ENCODE measurements at places on chromosomes 4 and X.
A peak's percentile ranks its signal among the peaks of the same experiment; 100 is the strongest.

DNA sequence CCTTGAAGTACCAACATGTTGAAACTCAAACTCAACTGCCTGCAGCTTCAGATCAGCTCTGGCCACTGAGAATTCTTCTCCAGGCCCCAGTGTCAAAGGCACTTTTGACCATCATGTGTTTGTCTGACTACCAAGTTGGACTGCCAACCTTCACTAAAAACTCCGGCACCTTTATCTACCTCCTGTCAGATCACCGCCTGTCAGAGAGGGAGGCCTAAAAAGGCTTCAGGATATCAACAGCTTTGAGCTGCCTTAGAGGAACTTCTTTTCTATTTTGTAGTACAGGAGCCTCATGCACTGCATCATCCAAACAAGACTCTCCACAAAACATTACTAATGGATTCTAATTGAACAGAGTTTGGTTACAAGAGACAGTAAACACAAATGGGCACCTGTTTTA, 2.8 kb downstream of the ACSL1 start:
- no peak for DNase-seq

GRCh38 chrX:43557792-43558191, 98.3 kb upstream of the MAOA start:
- DNase-seq, result peak; percentile 3

GRCh38 chr4:97152149-97152548, 991.1 kb downstream of the STPG2 start:
- DNase-seq, result no peak

GRCh38 chrX:119981286-119982070, 37.9 kb upstream of the NKAP start:
- DNase-seq, result no peak

DNA sequence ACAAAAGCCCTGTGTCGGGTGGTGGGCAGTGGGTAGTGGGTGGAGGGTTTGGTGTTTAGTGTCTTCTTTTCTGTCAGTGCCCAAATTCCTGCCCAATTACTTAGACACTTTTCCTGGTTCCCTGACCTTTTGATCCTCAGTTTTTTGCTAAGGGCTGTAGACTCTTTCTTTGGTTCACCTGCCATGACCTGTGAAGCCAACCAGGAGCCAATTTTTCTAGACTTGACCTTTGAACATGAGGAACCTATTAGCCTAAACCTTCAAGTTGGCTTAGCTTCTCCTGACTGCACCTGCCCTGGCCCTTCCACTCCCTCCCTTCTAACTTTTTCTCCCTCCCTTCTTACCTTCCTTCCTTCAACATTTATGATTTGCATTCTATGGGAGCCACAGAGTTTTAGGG, 94.5 kb downstream of the MID1IP1 start:
- DNase-seq, result no peak

GRCh38 chrX:115912372-115912897, 258.1 kb upstream of the AGTR2 start:
- DNase-seq, result no peak

DNA sequence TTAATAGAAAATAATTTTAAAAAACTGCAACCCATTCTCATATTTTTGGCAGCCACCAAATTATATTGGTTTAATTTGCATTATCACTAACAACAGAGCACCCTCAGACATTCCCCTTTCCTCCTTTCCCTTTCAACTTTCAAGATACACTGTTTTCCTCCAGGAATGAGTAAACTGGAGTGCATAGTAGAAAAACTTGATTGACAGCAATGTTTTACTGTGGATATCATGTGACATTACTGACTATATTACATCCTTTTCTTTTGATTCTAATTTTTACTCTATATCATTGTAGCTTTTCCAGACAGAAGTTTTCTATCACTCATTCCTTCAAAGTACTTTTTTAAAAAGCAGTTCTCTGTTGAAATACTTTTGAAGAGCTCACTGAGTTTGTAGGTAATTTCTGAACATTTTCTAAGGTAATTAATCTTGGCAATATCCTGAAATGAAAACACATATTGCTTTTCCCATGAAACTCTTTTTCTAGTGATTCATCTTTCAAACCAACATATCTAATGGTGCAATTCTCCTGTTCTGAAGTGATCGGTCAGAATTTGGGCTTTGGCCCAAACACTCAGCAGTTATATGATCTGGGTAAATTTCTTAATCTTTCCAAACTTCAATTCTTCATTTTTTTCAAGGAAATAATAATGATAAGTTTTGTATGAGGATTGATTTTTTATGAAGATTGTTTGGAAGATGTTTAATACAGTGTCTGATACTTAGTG, 920.4 kb upstream of the EPHA5 start:
- no peak for DNase-seq

- DNase-seq, result no peak
Measured at GRCh38 chr4:170698334-170698733, 608.6 kb upstream of the AADAT start.

GRCh38 chr4:39706334-39706733, 8.4 kb downstream of the UBE2K start:
- no peak for DNase-seq

DNA sequence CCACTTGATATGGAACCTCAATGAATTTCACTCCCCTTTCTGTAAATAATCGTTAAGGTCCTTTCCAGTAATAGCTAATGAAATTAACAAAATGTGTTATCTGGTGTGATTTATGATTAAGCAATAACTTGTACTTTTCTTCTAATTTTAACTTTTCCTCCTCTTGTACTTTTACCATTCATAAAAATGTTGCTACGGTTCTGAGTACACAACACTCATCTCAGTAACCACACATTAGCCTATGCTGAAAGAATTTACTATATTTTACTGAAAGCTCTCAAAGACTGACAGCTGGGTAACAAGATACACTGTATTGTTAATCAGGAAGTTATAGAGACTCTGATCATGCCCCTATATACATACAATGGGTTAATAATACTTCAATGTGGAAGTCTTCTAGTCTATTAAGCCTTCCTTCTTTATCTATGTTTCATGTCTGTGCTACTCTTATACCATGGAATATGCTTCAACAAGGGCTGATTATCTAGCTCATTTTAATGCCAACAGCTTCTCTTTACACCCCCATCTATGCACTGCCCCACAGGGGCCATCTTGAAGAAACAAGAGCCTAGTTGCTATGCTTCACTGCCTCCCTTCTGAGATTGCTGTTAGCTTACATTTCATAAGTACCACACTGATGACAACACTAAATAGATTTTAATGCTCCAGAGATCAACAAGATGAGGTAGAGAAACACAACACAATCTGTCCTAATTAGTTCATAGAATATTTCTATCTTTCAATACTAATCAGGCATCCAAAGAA, 39.1 kb downstream of the LAMP2 start:
- DNase-seq, result no peak

DNA sequence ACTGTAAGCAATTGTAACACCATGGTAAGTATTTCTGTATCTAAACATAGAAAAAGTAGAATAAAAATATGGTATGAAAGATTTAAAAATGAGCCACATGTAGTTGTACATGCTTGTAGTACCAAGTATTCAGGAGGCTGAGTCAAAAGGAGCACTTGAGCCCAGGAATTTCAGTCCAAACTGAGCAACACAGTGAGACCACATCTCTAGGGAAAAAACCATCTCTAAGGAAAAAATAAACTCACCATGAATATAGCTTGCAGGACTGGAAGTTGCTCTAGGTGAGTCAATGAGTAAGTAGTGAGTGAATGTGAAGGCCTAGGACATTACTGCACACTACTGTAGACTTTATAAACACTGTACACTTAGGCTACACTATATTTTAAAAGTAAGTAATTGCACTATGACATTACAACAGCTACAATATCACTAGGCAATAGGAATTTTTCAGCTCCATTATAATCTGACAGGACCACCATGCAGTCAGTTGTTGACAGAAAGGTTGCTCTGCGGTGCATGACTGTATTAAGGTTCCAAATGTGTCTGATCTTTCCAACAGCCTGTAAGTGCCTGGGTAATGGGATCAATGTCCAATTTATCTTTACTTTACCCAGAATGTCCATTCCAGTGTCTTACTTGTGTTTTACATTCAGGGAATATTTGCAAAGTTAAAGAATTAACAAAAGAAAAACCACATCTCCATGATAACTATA, 28.9 kb upstream of the LRBA start:
- DNase-seq, result no peak

DNA sequence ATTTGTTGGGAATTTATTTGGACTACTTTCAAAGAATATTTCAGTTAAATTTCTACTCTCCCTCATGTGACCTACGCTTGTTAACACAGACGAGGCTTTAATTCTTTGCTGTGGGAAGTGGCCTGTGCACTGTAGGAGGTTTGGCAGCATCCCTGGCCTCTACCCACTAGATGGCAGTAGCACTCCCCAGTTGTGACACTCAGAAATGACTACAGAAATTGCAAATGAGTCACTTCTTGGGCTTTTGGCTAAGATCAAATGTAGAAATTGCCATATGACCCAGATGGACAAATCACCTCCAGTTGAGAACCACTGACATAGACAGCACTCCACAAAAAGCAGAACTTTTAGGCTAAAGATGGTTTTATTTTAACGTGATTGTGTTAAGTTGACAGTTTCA, 22.1 kb downstream of the PIR start:
- peak; percentile 8 for DNase-seq

- DNase-seq, result no peak
Measured at GRCh38 chr4:137663251-137664045, 131.2 kb upstream of the PCDH18 start.
